HepG2 (cell line): ENCODE measurements at places on chromosomes 13 and 19. TPM values are rescaled to one million over a fixed set of nuclear protein-coding genes. Genes with fewer than 3 reads are reported as not detected.
A peak's percentile ranks its signal among the peaks of the same experiment; 100 is the strongest.

DNA sequence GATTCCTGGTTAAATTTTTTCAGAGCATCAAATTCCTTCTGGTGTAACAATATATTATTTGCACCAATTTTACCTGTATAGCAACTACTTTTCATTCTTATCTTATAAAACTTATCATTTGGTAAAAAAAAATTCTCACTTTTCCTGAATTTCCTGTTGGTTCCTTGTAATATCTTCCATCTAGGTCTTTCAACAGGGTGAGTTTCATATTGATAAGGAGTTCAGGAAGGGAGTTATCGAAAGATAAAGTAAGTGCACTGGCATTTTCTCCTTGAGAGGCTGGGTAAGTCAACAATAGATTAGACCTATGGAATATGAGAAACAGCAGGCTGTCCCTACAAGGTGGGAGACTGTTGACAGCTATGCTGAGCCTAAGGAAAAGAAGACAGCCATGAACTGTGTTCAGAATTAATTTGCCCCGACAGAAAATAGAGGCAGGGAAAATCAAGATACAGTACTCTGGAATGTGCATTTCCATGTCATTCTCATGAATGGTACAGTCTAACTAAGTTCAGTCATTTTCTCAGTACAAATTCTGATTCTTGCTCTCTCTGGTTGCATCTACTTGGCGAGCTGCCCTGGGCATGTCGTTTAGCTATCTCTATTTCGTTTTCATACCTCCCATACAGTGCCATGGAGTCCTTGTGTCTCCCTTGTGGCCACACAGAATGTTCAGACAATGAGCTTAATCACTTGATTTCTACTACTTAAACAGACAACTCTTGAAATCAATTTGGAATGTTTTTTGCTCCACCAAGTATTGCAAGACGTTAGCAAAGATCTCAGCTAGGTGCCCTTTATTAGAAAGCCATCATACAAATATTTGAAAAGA lies 9.9 kb downstream of the IGFL1 start:
- no peak for DNase-seq

DNA sequence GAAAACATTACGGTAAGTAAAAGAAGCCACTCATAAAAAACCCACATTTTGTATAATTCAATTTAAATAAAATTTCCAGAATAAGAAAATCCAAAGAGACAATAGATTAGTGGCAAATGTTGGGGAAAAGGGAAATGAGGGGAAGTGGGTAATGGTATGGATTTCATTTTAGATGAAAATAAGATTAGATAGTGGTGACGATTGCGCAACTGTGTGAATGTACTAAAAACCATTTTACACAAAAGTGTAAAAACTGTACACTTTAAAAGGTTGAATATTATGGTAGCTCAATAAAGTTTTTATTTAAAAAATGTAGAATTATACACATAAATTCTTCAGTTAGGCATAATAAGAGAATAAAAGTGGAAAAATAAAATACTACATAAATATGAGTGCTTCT lies 3.7 kb downstream of the MBD3L1 start:
- no peak for DNase-seq

DNA sequence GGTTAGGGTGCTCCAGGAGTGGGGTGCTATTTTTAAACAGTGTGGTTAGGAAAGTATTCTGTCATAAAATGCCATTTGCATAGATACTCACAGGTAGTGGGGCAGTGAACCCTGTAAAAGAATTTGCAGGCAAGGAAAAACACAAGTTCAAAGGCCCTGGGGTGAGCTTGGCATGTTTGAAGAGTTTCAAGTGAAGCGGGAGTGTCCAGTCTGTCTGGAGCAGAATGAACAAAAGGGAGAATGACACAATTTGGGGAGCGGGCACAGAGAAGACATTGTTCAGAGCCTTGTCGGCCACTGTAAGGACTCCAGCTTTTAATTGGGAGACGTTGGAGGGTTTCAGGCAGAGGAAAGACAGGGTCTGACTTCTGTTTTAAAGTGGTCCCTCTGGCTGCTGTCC lies 2.8 kb downstream of the GRWD1 start:
- DNase-seq: no peak

GRCh38 chr13:23630349-23631093 lies 60.3 kb downstream of the TNFRSF19 start:
- DNase-seq: peak; percentile 86

DNA sequence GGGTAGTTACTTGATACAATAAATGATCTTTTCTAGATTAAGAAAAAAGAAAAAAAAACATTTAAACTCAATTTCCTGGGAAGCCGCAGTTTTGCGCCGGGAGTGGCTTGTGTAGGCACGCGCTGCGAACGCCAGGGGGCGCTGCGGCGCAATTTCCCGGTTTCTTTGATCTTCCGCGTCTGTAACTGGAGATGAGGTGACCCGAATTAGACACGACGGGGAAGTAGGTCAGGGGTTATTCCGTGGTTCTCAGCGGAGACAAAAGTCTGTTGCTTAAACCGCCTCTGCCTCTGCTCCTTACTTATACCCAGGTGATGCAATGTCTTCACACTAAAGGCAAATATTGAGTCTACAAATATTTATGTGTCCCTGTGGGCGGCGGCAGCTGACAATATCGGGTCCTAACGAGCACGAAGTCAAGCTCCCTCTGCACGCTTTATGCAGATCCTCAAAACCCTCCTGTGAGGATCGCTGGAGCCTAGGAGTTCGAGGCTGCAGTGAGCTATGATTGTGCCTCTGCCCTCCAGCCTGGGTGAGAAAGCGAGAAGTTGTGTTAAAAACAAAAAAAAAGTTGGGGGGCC lies 15.2 kb downstream of the STXBP2 start:
- DNase-seq: peak; percentile 96

- no peak for DNase-seq
Observed at GRCh38 chr19:22052644-22053013, 345 bp downstream of the ZNF257 start.

REEP6 gene
- total RNA-seq: 15.6 and 28.8 TPM in 2 replicates

UQCRFS1 gene
- total RNA-seq: 51.1 and 59.2 TPM in 2 replicates

KCNRG gene
- 0.94 and 1.0 TPM in 2 replicates for total RNA-seq

DNA sequence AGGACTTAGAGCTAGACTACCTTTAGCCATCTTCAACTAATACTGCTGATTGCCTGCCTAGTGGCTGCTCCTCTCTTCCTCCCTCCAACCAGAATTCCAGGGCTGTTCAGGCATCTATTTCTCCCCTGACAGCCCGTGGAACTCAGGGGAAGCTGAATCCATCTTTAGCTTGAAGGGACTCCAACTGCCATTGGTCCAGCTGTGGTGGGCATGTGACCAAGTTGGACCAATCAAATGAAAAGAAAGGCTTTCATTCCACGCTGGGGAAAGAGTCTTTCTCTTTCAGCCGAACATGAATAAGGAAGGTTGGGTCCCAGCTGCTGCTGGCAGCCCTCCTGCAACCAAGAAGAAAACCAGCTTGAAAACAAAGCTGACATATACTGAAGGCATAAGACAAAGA lies 168.5 kb upstream of the OBI1 start:
- no peak for DNase-seq

GRCh38 chr13:54018485-54018884 lies 989.9 kb downstream of the OLFM4 start:
- no peak for DNase-seq

DNA sequence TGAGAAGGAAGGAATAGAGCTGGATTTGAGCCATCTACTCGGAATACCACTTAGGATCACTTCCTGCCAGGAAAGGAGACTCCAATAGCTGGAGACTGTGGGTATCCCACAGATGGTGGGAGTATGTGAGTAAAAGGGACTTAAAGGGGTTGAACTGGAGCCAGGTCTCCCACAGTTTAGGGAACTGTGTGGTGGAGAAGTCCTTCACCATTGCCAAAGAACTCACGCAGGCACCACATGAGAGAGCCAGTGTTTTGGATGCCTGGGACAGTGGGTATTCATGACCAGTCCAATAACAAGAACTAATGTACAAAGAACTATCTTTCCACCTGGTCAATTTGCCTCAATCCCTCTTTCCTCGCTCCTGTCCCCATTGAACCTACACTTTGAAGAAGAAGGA lies 24.4 kb upstream of the MYCBP2 start:
- DNase-seq: no peak

- DNase-seq: peak; percentile 88
Observed at GRCh38 chr19:2775556-2776430, 7.3 kb downstream of the SGTA start.

DNA sequence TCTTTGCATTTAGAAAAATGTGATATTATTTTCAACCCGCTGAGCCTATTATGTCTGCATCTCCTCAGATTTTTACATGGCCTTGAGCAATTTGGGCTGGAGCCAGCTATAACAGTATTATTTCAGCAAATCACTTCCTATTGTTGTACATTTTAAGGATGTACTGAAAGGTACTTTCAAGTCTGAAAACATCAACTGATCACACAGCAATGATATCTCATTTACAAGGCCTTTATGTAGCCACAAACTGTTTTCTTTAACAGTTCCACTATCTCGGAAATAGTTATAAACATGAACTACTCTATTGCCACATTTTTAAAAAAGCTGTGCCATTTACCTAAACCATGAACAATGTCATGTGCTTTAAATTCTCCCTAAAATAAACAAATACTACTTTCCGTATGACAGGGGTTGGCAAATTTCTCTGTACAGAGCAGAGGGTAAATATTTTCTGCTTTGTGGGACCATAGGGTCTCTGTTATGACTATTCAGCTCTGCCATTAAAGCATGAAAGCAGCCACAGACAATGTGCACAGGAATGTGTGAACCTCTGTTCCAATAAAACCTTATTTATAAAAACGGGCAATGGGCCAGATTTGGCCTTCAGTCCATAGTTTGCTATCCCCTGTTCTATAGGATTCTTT lies 560.4 kb downstream of the GPC6 start:
- DNase-seq: peak; percentile 34

- no peak for DNase-seq
Observed at GRCh38 chr19:28633319-28634018, 579.5 kb downstream of the UQCRFS1 start.

MIA gene
- total RNA-seq: not detected in 2 replicates

DNA sequence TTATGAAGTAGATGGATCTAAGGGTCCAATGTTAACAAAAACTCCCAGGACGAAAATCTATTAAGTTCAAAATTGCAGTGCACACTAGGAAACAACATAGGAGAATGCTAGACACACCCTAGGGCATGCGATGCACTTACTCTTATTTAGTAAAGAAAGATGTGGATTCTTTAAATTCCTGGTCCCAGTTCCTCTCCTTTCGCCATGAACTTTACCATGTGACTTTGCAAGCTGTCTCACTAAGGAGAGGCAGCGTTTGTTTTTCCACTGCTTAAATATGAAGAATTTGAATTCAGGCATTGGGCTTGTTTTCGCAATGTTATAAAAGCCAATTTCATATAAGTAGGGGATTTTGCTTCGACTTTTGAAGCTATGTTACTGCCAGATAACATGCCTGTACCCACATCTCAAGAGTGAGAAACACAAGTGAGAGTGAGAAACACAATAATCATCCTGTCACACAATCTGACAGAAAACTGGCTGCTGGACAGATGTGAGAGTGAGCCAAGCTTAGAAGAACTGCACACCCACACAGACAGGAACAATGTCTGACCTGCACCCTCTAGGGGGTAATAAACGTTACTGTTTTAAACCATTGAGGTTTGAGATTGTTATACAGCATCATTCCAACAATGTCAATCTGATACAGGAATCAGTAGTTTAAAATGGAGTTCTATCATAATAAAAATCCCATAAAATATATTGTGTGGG lies 1308.4 kb downstream of the SLITRK5 start:
- no peak for DNase-seq

ZNF208 gene
- not detected in 2 replicates for total RNA-seq

DNA sequence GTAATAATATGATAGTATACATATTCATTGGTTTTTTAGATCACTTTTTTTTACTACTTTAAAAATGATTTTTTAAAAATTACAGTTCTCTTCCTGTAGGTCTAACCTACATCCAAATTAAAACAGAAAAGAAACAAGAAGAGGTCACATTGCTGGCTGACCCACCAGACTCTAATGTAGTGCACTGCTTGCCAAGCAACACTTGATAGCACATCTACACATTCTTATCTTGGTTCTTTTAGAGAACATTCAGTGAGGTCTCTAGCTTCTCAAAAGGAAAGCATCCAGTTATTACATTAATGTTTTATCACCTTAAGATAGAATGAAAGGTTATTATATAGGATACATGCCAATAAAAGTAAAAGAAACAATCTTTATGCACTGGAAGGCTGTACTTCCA lies 35.6 kb downstream of the NDFIP2 start:
- DNase-seq: no peak

PLK5 gene
- not detected in 2 replicates for total RNA-seq
